ENCODE measurements at places on chromosomes 11 and 22.
A peak's percentile ranks its signal among the peaks of the same experiment; 100 is the strongest.

DNA sequence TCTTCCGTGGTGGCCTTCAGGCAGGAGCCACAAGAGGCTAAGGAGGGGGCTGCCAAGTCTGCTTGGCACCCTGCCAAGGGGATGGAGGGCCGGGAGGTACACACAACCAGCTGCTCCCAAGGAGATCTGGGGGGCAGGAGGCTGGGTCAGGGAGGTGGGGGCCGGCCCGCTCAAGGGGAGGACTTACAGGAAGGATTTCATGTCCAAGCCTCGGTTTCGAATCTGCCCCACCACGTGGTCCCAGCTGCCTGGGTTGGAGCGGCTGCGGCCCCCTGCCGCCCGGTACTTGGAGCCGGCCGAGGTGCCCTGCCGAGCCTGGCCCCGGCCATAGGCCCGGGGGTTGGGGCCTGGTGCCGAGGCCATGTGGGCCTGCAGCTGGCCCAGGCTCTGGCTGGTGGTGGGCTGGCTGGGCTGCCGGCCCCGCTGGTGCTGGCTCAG, 33.5 kb downstream of the LRRC10B start:
- no peak for DNase-seq

DNA sequence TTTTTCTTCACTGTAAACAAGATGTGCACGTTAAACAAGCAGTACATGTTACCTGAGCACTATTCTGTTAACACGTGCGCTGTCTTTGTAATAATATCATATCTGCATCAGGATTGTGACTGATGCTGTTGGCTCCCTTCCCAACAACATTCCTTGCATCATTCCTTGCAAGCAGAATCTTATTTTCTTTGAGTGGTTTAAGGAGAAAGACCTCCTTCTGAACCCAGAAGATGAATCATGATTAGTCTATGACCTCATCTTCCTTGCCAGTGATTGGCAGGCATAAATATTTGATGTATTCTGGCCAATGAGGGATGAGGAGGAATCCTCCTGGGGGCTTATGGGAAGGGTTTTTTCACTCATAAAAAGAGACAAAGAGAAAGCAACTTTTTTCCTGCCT, 46.2 kb downstream of the C11orf71 start:
- no peak for DNase-seq

DNA sequence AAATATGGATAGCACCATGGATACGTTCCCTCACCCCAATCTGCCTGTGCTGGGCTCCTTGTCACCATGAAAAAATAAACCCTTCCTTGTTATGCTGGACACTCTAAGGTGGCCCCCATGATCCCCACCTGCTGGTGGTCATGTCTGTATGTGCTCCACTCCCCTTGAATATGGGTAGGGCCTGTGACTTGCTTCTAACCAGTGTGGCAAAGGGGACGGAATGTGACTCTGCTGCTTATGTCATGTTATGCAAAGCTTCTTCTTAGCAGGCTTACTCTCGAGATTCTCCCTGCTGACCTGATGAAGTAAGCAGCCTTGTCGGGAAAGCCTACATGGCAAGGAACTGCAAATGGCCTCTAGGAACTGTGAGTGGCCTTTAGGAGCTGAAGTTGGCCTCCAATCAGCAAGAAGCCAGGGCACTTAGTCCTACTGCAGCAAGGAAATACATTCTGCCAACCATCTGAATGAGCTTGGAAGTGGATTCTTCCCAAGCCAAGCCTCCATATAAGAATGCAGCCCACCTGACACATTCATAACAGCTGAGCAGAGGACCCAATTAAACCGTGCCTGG, 159.9 kb downstream of the CCDC34 start:
- no peak for DNase-seq

GRCh38 chr22:17705546-17705945, 67.0 kb downstream of the BCL2L13 start:
- no peak for DNase-seq

DNA sequence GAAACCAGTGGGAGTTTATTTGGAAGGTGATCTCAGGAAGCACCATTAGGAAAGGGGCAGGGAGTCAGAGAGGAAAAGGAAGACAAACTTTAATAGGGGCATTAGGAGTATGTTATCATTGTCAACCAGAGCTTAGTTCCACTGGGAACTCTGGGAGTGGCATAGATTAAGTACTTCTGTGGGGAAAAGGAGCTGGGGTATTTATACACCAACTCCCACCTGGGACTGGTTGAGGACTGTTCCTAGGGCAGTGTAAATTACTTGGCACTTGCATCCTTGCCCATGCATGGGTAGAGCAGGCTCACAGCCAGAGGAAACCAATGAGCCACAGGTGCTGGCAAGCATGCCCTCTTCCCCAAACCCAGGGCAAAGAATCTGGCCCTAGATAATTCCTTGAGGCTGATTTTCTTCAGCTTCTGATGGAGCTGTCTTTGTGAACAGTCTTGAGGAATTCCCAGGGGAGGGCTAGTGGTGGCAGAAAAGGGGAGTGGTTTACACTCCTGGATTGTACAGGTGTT, 541.2 kb downstream of the MIAT start:
- no peak for DNase-seq

DNA sequence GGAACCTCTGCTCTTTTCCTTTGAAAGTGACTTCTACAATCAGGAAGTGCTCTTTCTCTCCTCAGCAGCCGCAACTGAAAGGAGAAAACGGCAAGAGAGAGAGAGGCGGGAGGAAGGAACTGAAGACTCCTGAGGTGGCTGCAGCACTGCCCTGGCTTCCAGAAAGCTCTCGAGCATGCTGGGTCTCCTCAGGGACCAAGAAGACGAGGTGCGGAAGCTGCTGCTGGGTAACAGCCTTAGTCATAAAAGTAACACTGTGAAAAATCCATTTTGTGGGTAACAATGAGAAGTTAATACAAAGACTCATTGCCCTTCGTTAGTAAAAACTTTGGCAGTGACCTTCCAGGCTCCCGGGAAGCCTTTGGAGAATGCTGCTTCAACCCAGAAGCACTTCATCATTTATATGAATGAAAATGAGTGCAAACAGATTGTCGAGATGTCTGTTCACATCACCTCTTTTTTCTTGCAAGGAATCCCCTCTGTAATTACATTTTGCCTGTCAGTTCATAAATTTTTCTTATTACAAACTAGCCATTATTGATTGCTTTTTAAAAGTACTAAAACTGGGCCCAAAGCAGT, 473.4 kb downstream of the SOX6 start:
- no peak for DNase-seq

- no peak for DNase-seq
Observed at GRCh38 chr11:125376856-125377255, 119.2 kb downstream of the FEZ1 start.

GRCh38 chr22:42462016-42462415, 29.8 kb upstream of the NFAM1 start:
- peak; percentile 60 for DNase-seq

DNA sequence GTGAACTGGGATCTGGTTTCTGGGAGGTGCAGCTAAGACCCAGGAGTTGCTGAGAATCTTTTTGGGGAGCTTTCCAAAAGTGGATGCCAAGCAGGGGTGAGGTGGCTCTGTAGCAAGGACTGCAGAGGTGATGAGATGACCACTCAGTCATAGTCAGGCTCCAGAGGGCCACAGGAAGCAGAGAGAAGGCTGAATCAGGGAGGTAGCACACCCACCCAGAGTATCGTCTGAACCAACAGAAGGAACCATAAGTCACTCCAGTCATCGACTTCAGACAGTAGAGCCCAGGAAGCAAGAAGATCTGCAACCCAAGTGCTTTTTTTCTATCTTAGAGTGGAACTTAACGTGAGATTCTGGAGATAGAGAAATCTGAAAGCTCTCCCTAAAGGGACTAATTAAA, 335.7 kb upstream of the MPPED2 start:
- DNase-seq: no peak

GRCh38 chr11:70176940-70177689, 26.0 kb upstream of the FADD start:
- no peak for DNase-seq

DNA sequence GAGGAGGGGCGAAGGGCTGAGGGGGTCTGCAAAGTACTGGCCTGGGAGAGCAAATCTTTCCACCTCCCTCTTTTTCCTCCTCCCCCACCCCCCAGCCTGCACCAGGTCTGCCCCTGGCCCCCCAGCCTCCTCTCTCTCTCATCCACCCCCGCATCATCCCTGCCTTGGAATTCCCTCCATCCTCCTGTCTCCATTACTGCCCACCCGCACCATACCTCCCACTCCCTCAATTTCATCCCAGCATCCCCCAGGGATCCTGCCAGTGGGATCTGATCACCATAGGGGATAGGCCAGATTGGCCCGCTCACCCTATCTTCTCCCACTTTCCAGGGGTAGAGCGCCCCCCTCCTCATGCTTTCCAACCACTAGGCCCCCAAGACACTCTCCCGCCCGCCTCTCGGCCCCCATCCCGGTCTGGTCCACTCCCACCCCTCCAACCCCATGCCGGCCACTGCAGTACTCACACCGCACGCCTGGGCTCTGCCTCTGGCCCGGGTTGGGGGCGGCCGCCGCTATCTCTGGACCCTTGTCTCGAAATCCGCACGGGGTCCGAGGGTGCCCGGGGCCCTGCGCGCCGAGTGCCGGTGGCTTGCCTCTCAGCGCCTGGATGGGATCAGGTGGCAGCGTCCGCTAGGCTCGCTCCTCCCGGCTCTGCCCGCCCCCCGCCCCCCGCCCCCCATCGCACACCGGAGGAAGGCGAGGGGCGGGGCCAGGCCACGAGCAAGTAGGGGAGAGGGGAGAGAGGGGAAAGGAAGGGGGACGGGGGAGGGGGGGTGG, at the start of gene GAL3ST3:
Gene GAL3ST3, minus strand, starts transcription at position 615 of the 777 bp plus-strand sequence. CDS start 3,746 bp downstream, outside the sequence.
- DNase-seq: no peak

DNA sequence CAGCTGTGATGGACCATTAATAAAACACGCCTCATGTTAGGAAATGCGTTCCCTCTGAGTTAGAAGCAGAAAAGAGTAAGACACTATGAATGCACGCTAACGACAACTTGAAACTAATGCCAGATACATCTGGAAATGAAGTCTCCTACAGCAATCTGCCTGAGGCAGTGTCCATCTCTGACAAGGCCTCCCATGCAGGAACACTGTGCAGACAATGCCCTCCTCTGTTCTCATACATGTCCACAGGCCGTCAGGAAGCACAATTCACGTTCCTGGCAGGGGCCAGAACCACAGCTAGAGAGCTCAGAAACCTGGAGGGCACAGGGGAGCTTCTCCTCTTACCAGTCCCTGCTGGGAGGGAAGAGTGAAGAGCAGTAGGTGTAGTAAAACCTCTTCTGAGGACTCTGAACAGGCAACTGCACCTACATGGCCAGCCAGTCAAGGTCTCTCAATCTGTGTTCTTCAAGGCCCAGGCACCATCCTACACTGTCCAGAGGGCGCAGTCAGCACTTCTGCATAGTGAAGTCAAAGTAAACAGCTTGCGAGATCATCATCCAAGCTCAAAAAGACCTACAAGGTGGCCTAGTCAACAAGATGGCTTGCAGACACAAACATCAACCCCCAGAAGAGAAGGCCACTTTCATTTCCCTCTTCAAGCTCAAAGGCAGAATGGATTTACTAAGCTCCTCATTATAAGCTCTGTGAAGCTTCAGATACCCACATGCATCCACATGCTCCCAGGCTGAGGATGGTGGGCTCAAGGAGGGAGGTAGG, 41.5 kb upstream of the CYP2D6 start:
- DNase-seq: no peak

DNA sequence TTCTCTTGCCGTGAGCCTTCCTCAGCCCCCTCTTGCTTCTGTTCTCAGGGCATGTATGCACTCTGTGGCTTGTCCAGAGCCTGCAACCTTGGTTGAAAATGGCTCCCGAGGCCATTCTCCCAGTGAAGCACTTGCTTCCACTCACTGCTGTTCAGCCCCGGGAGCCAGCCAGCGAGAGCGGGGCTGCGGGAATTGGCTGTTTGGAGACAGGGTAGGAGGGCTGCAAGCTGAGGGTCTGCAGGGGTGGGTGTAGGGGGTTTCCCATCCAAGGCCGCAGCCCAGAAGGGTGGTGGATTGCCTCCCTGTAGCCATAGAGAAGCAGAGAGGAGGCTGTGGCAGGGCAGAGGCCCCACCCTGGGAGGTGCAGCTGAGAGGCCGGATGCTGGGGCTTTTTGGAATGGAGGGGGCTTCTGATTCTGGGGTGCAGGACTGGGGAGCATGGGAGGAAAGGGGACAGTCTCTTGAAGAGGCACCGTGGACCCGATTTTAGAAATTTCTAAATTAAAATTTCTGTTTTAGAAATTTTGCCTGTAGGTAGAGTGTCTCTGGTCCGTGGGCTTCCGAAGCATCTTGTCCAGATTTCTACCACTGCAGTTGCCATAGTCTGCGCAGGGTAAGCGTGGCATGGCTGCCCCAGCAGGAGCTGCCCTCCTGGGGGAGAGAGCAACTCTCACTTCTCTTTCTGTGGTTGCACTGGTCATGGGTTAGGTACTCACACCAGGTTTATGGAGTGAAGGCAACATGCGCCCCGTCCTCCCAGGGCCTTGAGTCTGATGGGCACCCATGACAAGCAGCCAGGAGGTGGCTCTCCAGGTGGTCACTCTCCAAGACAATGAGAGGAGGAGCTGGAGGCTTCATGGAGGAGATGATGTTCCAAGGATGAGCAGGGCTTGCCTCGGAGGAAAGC, 100.2 kb downstream of the TBC1D22A start:
- DNase-seq: no peak

DNA sequence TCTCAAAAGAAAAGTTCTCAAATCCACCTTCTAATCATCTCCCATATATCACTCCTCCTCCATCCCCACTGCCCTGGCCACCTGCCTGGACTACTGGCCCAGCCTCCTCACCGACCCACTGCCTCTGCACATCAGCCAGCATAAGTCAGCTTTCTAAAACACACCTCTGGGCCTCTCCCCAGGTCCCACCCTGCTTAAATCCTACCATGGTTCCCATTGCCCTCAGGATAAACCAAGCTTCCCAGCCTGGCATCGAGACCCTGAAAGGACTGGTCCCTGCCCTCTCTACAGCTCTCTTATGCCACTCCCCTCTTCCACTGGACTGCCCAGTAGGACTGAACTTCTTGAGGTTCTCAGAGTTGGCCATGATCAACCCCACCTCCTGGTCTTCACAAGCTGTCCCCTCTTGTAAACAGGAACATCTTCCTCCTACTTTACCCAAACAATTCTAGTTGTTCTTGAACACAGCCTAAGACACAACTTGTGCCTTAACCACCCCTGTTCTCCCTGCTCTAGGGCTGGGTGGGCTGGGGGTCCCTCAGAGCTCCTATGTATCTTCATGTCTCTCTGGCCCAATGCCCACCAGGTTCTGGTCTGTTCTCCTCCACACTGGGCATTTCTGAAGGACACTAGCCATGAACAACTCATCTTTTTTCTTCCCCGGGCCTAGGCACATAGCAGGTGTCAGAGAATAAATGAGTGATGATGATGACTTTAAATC, 12.6 kb upstream of the P2RY6 start:
- no peak for DNase-seq

DNA sequence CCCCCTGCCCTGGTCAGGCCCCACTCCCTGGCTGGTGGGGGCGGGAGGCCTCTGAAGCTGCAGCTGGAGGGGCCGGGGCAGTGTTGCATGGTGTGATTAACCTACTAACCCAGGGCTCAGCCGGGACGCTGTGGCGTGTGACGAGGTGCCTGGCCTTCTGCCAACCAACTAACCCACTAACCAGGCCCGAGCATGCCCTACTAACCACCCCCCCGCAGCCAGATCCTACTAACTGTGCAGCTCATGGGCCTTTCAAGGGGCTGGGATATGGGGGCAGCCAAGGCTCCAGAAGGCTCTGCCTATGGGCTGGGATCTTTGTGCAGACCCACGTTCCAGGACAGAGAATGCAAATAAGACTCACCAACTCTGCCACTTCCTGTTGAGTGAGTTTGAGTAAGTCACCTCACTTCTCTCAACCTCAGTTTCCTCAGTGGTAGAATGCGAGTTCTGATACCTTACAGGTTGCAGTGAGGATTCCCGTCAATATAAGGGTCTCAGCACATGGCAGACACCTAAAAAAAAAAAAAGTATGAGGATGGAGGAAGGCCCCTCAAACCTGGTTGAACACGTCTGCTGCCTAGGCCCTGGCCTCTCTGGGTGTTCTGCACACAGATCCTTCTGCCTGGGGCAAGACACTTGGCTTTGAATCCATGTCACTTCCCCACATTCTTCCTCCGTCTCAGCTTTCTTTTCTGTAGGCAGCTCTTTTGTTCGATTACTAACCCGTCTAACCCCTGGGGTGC, 14.1 kb downstream of the MIAT start:
- peak; percentile 44 for DNase-seq
